ENCODE measurements at places on chromosomes 16 and 17.

DNA sequence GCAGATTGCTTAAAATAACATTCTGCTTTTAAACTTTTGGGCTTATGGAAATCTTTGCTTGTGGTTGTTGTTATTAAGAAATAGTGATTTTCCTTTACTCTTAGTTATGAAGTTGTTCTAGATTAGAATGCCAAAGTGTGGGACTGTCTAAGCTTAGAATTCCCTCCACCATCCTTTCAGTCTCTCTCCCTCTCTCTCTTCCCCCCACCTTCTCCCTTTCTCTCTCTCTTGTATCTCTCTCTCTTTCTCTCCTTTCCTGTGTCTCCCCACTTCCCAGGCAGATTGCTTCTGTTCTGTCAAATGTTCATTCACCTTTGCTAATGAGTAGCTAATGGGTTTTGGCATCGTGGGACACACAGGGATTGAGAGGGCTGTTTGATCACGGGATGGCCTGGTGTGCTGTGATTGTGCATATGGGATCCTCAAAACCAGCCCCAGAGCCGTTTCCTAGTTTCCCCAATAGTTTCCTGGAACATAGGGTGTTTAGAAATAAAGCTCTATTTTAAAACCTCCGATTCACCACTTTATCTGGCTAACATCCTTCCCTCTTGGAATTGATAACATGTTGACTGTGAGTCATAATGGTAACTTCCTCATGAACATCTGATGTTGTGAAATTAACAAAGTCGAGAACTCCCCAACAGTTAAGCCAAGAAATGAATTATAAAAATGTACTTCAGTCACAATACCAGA, 502.6 kb downstream of the TMEM114 start:
- DNase-seq, result no peak

DNA sequence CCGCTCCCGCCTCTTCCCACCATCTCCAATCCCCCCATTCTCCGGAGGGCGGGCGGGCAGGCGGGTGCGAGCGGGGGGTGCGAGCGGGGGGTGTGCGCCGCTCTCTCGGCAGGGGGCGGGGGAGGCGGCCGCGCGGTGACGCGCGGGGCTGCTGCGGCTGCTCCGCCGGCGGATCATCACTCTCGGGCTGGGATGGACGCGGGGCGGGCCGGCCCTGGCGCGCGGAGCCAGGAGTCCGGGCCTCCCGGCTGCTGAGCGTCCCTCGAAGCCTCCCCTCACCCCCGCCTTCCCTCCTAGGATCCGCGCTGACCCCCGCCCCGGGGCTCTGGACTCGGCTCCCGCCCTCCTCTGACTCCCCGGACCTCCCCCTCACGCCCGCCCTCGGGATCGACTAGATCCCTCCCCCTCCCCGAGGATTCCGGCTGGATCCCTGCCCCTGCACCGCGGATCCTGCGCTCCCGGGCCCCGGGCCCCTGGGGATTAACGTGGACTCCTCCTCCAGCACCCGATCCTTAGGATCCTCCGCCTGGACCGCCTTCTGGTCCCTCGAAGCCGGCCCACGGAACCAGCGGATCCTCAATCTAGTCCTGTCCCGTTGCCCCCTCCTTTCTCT, 946 bp upstream of the TMEM256 start:
- no peak for DNase-seq

- no peak for DNase-seq
Observed at GRCh38 chr16:66069587-66069986, 296.9 kb upstream of the CDH5 start.

DNA sequence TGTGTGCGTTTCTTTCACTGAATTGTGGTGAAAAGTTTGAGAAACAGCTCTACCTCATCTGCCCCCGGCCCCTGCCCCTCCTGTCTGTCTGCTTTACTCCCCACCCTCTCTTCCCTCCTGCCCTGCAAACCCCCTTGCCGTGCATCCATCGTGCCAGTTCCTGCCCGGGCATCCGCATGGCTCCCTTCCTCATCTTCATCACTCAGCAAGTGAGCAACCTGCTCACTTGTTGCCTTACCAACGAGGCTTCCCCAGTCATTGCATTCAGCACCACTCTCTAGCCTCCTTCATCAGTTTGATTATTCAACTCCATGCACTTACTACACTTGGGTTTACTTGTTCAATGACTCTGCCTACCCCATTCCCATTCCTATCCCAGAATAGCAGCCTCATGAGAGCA, 34.8 kb upstream of the SDK2 start:
- no peak for DNase-seq

- DNase-seq, result no peak
Observed at GRCh38 chr17:77540975-77541374, 400.2 kb downstream of the SEC14L1 start.

- no peak for DNase-seq
Observed at GRCh38 chr17:819251-819650, 37.1 kb downstream of the MRM3 start.

GRCh38 chr17:4184811-4185210, 41.8 kb downstream of the CYB5D2 start:
- DNase-seq, result no peak

DNA sequence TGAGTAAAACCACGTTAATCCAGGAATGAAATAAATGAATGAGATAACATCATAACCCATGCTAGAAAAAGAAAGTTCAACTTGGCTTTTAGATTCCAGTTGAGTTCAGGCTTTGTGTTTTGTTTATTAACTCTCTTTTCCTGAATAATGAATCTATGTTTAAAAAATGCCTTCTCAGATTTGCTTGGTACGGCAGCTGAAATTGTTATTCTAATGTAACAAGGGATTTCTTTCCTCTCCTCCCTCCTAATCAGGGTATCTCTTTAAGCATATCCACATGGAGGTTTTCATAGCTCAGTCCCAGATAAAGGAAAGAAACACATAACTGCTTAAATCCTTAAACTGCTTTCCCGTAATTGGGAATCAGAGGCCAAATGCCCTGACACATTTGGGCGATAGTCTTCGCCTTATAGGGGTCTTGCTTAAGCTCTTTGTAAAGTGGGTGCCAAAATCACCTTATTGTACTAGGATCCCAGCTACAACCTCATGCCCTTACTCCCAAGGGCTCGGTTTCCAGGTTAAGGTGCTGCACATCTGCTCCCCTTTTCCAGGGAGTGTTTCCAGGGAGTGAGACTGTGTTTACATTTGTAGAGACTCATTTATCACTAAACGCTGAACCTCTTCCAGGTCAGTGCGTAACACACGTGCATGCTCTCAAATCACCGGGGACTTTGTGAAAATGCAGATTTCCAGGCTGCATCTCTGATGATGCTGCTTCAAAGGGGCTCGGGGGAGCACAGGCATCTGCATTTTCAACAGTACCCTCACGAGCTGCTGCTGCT, 142.8 kb upstream of the FOXF1 start:
- DNase-seq, result no peak

DNA sequence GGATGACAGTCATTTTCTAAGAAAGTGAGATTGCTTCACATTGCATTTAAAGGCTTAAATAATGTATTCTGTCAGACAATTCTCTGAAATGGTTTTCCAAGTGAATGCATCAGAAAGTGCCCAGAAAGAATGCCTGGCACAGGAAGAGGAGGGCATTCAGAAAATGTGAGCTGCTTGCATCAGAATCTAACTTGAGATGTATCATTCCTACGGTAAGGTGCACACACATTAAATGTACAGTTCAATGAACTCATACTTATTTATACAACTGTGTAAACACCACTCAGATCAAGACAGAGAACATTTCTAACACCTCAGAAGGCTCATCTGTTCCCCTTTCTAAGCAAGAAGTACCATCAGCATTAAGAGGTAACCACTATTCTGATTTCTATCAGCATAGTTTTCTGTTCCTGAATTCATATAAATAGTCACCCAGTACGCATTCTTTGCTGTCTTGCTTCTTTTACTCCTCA, 638.0 kb downstream of the MAF start:
- DNase-seq, result no peak

- no peak for DNase-seq
Observed at GRCh38 chr16:14111713-14112538, 40.8 kb downstream of the MRTFB start.

DNA sequence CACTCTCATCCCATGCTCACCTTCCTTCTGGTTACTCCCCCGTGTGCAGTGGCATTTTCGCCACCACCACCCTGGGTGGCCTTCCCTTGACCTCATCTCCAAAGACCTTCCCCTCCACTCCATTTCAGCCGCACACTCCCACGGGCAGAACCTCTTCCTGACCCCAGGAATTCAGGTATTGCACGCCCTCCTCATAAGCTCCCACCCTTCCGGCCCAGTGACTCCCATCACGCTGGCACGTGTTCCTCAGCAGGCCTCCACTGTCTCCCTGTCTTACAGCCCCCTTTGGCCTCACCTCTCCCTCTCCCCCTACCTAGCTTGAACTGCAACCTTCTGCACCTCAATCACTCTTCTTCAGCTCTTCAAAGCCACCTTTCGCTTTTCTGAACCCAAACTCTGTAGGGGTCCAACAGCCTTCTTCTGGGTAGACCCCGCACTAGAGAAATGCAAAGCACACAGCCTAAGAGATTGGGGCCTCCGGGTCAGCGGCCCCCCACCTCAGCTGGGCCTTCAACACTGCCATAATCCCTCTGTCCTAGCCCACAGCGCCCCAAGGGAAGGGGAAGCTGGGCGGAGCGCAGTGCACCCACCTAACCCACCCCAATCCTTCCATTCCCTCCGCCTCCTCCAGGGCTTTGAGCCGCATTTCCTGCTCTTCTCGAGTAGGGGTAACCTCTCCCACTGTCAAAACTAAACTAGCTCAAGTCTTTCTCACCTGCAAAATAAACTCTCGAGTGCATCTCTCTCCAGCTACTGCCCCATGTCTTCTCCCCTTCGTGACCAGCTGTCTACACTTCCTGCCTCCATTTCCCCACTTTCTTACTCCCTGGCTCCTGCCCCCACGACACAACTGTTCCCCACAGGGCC, 1.7 kb upstream of the TMEM97 start:
- DNase-seq, result no peak

GRCh38 chr16:3027489-3027795, 3.6 kb downstream of the THOC6 start:
- no peak for DNase-seq

- DNase-seq, result no peak
Observed at GRCh38 chr17:70820276-70820675, 650.9 kb downstream of the KCNJ2 start.

DNA sequence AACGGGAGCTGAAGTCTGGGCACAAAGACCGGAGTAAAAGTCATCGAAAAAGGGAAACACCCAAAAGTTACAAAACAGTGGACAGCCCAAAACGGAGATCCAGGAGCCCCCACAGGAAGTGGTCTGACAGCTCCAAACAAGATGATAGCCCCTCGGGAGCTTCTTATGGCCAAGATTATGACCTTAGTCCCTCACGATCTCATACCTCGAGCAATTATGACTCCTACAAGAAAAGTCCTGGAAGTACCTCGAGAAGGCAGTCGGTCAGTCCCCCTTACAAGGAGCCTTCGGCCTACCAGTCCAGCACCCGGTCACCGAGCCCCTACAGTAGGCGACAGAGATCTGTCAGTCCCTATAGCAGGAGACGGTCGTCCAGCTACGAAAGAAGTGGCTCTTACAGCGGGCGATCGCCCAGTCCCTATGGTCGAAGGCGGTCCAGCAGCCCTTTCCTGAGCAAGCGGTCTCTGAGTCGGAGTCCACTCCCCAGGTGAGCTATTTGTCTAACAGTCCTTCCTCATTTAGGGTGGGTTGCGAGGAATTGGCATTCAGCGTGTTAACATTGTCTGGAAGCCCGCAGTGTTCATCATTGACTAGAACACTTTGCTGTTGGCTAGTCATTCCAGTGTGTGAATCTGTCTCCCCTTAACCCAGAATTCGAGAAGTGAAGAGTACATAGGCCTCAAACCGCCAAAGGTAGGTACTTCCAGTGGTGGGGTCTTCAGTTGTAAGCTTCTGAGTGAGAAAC, 1.5 kb downstream of the CDK12 start:
- DNase-seq, result no peak

DNA sequence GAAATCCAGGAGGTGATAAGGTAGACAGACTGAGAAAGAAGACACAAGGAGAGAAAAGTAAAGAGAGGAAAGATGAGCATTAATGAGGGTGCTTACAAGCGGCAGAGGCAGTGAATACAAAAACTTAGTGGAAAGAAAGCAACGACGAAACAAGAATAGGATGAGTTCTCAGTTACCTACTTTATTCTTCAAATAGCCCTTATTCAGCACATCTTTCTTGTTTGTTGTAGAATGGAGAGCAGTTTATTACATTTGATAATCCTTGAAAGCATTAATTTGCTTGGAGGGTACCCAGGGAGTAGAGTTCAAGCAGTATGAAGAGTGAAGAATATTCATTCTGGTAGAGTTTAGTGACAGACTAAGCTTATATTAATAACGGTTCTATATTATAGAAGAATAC, 22.4 kb downstream of the PAFAH1B1 start:
- DNase-seq, result no peak

DNA sequence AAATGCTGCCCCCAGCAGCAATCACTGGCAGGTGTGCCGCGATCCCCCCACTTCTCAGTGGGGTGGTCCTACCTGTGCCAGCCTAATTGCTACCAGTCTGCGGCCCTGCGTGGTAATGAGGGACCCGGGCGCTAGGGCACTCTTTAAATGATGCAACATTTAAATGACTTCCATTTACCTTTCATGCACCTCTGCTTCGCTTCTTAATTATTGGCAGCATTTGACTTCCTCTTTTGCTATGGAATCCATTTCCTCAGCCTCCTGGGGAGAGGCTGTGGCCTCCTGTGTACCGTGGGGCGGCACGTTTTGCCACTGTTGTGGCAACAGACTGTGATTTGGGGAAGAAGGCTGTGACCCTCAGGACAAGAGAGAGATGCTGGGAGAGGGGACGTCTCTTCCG, 86.1 kb downstream of the RPA1 start:
- no peak for DNase-seq

- no peak for DNase-seq
Observed at GRCh38 chr16:75402159-75402820, 31.0 kb downstream of the CFDP1 start.

DNA sequence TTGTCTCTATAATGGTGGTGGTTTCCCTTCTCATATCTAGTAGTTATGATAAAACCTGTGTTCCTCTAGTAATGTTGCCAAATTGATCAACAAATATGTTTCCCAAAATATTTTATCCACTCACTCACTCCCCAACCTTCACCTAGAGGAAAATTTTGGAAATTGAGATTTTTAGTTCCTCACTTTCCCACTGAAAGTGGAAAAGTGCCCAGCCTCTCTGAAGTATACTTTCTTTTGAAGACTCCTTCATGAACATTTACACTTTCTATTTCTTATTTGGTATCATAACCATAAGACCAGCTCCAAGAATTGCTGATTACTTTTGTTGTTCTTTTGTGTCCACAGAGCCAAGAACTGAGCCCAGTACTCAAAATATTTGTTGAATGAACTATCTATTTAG, 5.1 kb upstream of the CENPV start:
- DNase-seq, result no peak

GRCh38 chr16:84088695-84089395, 27.9 kb downstream of the MBTPS1 start:
- no peak for DNase-seq

GRCh38 chr17:73798111-73798748, 154.0 kb upstream of the SDK2 start:
- DNase-seq, result peak; percentile 36

GRCh38 chr17:66964930-66965800, 658 bp downstream of the CACNG4 start:
- peak; percentile 55 for DNase-seq

GRCh38 chr16:17340804-17341203, 130.0 kb downstream of the XYLT1 start:
- no peak for DNase-seq

- no peak for DNase-seq
Observed at GRCh38 chr17:2755891-2756724, 6.7 kb upstream of the CCDC92B start.

GRCh38 chr17:39938140-39938869, 10.8 kb downstream of the LRRC3C start:
- DNase-seq, result no peak

- DNase-seq, result no peak
Observed at GRCh38 chr16:57305159-57305811, 20.8 kb upstream of the PLLP start.
